ENCODE measurements at places on chromosomes 2 and 18. TPM values are rescaled to one million over a fixed set of nuclear protein-coding genes. Genes with fewer than 3 reads are reported as not detected.
A peak's percentile ranks its signal among the peaks of the same experiment; 100 is the strongest.

TXNDC2 gene
- total RNA-seq = not detected

NDC80 gene
- 6.8 TPM for total RNA-seq

GRCh38 chr2:54030396-54030741 is 59.6 kb upstream of the PSME4 start:
- no peaks in the 10 kb centered on the region for H3K36me3 ChIP-seq
- H3K27ac ChIP-seq = no peak overlapping the region
- no peak overlapping the region for H3K4me3 ChIP-seq
- DNase-seq = no peak
- no peaks in the 10 kb centered on the region for H3K27me3 ChIP-seq
- H3K4me1 ChIP-seq = no peaks in the 10 kb centered on the region

PAIP2B gene
- total RNA-seq = 8.0 TPM

DNA sequence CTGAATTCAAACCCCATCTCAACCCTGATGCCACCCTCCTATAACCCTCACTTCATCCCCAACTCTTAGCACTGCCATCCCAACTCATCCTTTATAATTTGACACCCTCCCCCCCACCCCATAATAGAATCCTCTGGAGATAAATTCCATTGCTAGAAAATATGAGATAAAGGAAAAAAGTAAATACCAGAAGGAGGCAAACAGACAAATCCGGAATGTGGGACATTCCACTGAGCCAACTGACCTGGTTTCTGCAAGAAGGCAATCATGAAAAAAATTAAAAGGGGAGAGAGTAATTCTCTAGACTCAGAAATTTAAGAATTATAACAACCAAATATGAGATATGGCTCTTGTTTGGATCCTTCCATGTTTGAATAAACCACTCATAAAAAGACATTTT is 132.4 kb downstream of the CYP26B1 start:
- no peak for DNase-seq
- no peak overlapping the region for H3K4me3 ChIP-seq
- no peaks in the 10 kb centered on the region for H3K4me1 ChIP-seq
- H3K27me3 ChIP-seq = no peaks in the 10 kb centered on the region
- no peak overlapping the region for H3K27ac ChIP-seq

DNA sequence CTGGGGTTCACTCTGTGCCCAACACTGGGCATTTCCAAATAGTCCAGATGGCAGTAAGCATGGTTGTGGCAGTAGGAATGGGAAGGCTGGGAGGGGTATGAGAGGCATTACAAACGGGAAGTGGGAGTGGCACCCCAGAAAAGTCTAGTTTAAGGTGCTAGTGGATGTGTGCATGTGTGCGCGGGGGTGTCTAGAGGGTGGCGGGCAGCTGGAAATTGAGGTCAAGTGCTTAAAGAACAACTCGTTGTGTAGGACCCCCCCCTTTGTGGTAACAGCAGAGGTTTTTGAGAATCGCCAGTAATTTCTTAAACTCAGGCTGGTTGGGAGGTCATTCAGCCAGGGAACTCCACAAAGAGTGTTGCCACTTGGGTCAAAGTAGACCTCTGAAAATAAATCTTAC is 69.9 kb downstream of the RHBDD1 start:
- DNase-seq = no peak
- H3K4me1 ChIP-seq = peaks cover 5% of the 10 kb centered on the region
- H3K36me3 ChIP-seq = no peaks in the 10 kb centered on the region
- H3K27ac ChIP-seq = no peak overlapping the region
- H3K4me3 ChIP-seq = no peak overlapping the region

RAMP1 gene
- 2.7 TPM for total RNA-seq

DNA sequence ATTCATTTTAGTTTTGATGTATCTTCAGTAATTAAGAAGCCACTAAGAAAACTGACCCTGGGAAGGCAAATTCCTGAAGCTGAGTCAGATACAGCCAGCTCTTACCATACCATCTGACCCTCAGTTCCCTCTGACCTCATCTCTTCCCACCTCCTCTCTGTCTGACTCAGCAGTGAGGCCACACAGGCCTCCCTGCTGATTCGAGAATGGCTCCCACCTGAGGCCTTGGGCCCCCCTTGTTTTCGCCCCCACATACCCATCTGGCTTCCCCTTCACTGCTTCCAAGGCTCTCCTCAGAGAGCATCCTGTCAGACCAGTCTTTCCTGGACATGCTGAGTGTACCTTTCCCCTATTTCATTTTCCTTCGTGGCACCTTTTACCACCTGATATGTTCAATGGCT is 71.0 kb upstream of the CYP1B1 start:
- H3K4me1 ChIP-seq = no peaks in the 10 kb centered on the region
- H3K27ac ChIP-seq = no peak overlapping the region
- H3K27me3 ChIP-seq = no peaks in the 10 kb centered on the region
- H3K4me3 ChIP-seq = no peak overlapping the region
- no peaks in the 10 kb centered on the region for H3K36me3 ChIP-seq
- DNase-seq = no peak

- H3K4me1 ChIP-seq = no peaks in the 10 kb centered on the region
- DNase-seq = peak; percentile 30
- no peak overlapping the region for H3K4me3 ChIP-seq
- H3K27me3 ChIP-seq = no peaks in the 10 kb centered on the region
- H3K27ac ChIP-seq = no peak overlapping the region
Measured at GRCh38 chr18:70415823-70416488, 127.1 kb downstream of the SOCS6 start.

GRCh38 chr18:76995896-76996295 is 136.7 kb downstream of the MBP start:
- H3K4me1 ChIP-seq = no peaks in the 10 kb centered on the region
- no peak for DNase-seq
- no peak overlapping the region for H3K27ac ChIP-seq

DNA sequence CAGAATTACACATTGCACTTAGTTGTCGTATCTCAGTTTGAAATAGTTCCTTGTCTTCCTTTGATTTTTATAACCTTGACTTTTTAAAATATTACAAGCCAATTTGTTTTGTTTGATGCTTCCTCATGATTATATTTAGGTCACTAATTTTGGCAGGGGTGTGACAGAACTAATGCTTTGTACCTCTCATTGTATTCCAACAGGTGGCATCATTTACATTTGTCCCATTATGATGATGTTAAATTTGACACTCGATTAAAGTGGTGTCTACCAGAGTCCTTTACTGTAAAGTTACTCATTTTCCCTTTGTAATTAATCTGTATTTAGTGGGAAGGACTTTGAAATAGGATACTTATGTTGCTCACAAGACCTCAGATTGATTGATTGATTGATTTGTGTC is 21.5 kb upstream of the MFSD2B start:
- H3K36me3 ChIP-seq = peaks cover 5% of the 10 kb centered on the region
- H3K4me1 ChIP-seq = no peaks in the 10 kb centered on the region
- H3K27ac ChIP-seq = no peak overlapping the region
- no peak overlapping the region for H3K4me3 ChIP-seq

LTBP1 gene
- total RNA-seq = 19.4 TPM

DNA sequence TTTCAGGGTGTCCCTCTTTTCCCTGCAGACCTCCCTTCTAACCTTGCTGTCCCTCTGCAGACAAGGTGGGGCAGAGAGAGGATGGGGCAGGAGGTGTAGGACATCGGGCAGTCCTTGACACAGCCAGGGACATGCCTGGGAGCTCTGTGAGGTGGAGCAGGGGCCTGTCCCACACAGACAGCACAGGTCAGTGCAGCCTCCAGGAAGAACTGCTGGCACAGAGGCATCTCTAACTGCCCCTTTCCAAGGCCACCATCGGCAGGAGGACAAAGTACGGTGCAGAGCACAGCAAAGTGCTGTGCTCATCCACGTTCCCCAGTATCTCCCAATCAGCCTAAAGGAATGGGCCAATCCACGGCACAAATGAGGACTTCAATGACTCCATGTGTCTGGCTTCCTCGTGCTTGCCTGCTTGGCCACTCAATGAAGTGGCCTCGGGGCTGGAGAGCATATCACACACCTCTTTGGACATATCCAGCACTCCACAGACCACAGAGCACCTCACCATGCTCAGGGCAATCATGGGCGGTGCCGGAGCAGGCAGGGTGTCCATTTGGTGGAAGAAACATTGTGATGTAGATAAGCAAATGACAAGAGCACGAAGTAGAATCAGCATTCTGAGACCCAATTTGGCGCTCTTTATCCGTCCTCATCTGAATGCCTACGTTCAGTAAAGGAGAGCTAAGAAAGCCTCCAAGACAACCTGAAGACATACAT is 11.9 kb downstream of the CHST10 start:
- no peak overlapping the region for H3K4me3 ChIP-seq
- no peaks in the 10 kb centered on the region for H3K36me3 ChIP-seq
- DNase-seq = no peak
- H3K27ac ChIP-seq = no peak overlapping the region
- H3K4me1 ChIP-seq = no peaks in the 10 kb centered on the region
- H3K27me3 ChIP-seq = no peaks in the 10 kb centered on the region

DNA sequence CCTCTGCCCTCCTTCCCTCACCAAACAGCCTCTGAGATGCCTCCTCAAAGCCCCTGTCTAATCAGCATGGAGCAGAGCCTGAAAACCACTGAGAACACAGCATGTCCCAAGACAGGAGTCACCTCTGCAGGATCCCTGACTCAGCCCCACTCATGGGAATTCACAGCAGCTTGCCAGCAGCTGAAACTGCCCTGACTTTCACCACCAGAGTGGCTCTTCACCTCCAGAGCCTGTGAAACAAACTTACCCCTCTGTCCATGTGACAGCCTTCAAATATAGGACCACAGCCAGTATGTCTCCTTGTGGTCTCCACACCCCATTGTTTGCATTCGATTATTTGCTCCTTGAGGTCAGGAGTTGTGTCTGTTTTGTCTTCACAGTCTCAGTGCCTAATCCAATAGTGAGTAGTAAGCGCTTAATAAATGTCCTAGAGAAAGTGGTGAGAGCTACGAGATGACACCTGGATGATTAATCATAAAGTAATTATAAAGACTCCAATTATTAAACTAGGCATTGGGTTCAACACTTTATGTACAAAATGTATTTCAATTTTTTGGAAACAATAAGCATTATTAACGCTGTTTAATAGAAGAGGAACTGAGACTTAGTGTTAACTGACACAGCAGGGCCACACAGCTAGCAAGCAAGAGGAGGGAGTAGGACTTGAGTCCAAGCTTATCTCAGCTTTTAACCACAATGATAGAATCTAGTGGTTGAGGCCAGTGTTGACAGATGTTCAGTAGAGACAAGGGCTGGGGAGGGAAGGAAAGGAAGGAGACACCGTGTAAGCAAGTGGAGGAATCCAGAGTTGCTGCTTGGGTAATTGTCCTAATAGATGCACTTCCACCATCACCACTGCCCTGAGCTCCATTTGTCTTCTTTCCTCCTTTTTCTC is 358.7 kb upstream of the TNP1 start:
- no peaks in the 10 kb centered on the region for H3K36me3 ChIP-seq
- no peak overlapping the region for H3K27ac ChIP-seq
- H3K27me3 ChIP-seq = no peaks in the 10 kb centered on the region
- no peak overlapping the region for H3K4me3 ChIP-seq
- DNase-seq = no peak
- H3K4me1 ChIP-seq = no peaks in the 10 kb centered on the region

SERPINB4 gene
- total RNA-seq = not detected

DNA sequence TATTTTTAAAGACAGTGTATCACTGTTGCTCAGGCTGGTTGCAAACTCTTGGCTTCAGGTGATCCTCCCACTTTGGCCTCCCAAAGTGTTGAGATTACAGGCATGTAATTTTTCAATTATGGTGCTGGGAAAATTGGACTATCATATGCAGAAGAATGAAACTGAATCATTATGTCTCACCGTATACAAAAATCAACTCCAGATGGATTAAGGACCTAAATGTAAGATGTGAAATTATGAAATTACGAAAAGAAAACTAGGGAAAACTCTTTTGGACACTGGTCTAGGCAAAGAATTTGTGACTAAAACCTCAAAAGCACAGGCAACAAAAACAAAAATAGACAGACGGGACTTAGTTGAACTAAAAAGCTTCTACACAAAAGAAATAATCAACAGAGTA is 31.2 kb downstream of the MAP3K2 start:
- H3K27ac ChIP-seq = no peak overlapping the region
- peaks cover 4% of the 10 kb centered on the region for H3K4me1 ChIP-seq
- no peak for DNase-seq
- H3K36me3 ChIP-seq = no peaks in the 10 kb centered on the region

SPHKAP gene
- 0.08 TPM for total RNA-seq

- no peaks in the 10 kb centered on the region for H3K27me3 ChIP-seq
- no peaks in the 10 kb centered on the region for H3K4me1 ChIP-seq
- H3K4me3 ChIP-seq = no peak overlapping the region
- no peaks in the 10 kb centered on the region for H3K36me3 ChIP-seq
- DNase-seq = no peak
Measured at GRCh38 chr18:69935319-69936190, 12.1 kb downstream of the CD226 start.

DSG1 gene
- total RNA-seq = not detected

DNA sequence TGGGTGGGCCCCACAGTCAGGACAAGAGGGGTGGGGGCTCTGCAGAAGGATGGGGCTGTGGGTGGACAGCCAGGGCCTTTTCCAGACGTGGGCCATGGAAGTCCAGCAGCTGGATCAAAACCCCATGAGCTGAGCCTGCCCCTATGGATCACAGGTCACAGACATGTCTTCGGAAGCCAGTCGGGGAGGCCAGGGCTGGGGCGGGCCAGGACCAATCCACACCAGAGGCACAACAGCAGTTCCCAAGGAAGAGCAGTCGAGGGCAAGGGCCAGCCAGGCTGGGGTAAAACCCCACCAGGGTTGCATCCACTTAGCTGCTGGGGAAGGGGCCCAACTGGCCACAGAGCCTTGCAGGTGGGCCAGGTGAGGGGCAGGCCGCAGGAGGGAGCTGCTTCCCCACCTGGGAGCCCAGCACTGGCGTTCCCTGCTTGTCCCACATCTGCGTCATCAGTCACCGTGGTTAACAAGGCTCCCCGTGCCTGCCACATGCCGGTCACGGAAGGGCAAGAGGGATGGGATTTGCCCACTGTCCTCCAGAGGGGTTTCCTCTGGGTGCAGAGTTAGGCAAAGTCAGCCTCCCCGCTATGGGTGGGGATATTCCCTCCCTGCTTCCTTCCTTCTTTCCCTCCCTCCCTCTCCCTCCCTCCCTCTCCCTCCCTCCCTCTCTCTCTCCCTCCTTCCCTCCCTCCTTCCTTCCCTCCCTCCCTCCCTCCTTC is 46.4 kb upstream of the ODC1 start:
- H3K4me1 ChIP-seq = peaks cover 10% of the 10 kb centered on the region
- no peak overlapping the region for H3K4me3 ChIP-seq
- DNase-seq = peak; percentile 20
- H3K36me3 ChIP-seq = no peaks in the 10 kb centered on the region
- no peak overlapping the region for H3K27ac ChIP-seq

STARD7 gene
- 179 TPM for total RNA-seq

EVA1A gene
- 0.25 TPM for total RNA-seq

- H3K4me3 ChIP-seq = no peak overlapping the region
- no peak for DNase-seq
- H3K4me1 ChIP-seq = no peaks in the 10 kb centered on the region
- H3K27ac ChIP-seq = no peak overlapping the region
Measured at GRCh38 chr18:48127606-48128005, 197.1 kb upstream of the SMAD2 start.

- no peak for DNase-seq
- H3K27ac ChIP-seq = no peak overlapping the region
- H3K27me3 ChIP-seq = no peaks in the 10 kb centered on the region
- peaks cover 7% of the 10 kb centered on the region for H3K4me1 ChIP-seq
Measured at GRCh38 chr2:238140721-238141540, 2.5 kb downstream of the KLHL30 start.
